ENCODE measurements at places on chromosomes 7 and 10. TPM values are rescaled to one million over a fixed set of nuclear protein-coding genes. Genes with fewer than 3 reads are reported as not detected.
A peak's percentile ranks its signal among the peaks of the same experiment; 100 is the strongest.

UBTD1 gene
- 1.3 TPM for total RNA-seq

GRCh38 chr10:11789306-11789705 is 33.9 kb upstream of the PROSER2 start:
- H3K27me3 ChIP-seq, result no peaks in the 10 kb centered on the region
- H3K4me3 ChIP-seq, result no peak overlapping the region
- H3K4me1 ChIP-seq, result no peaks in the 10 kb centered on the region
- H3K27ac ChIP-seq, result no peak overlapping the region
- no peak for DNase-seq

GRCh38 chr10:132859084-132859855 is 73.3 kb upstream of the NKX6-2 start:
- H3K27ac ChIP-seq, result no peak overlapping the region
- DNase-seq, result no peak
- no peak overlapping the region for H3K4me3 ChIP-seq
- no peaks in the 10 kb centered on the region for H3K4me1 ChIP-seq

PKD1L1 gene
- 0.05 TPM for total RNA-seq

GRCh38 chr7:97001221-97001620 is 4.1 kb upstream of the DLX6 start:
- peaks cover 11% of the 10 kb centered on the region for H3K27me3 ChIP-seq
- H3K27ac ChIP-seq, result no peak overlapping the region
- no peaks in the 10 kb centered on the region for H3K36me3 ChIP-seq
- DNase-seq, result no peak
- H3K4me1 ChIP-seq, result no peaks in the 10 kb centered on the region
- H3K4me3 ChIP-seq, result no peak overlapping the region

DNA sequence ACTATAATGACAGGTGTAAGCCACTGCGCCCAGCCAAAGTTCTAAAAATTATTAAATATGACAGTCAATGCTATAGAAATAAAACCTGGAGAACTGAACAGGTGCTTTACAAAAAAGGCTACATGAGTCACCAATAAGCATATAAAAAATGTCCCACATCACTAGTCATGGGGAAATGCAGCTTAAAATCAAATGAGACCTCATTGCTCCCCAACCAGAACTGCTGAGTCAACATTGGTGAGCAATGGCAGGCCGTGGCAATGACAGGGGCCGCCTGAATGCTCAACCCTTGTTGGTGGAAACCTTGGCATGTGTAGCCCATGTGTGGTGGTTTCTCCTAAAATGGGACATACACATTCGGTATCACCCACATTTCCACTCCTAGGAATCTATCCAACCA is 352.3 kb upstream of the KLF6 start:
- H3K4me1 ChIP-seq, result peaks cover 11% of the 10 kb centered on the region
- no peak overlapping the region for H3K27ac ChIP-seq
- no peaks in the 10 kb centered on the region for H3K36me3 ChIP-seq
- no peaks in the 10 kb centered on the region for H3K27me3 ChIP-seq
- DNase-seq, result no peak
- H3K4me3 ChIP-seq, result no peak overlapping the region

- no peaks in the 10 kb centered on the region for H3K4me1 ChIP-seq
- H3K36me3 ChIP-seq, result no peaks in the 10 kb centered on the region
- H3K27me3 ChIP-seq, result no peaks in the 10 kb centered on the region
- no peak for DNase-seq
Observed at GRCh38 chr7:54245020-54245419, 297.2 kb upstream of the VSTM2A start.

SEMA3C gene
- total RNA-seq, result 0.19 TPM

DNA sequence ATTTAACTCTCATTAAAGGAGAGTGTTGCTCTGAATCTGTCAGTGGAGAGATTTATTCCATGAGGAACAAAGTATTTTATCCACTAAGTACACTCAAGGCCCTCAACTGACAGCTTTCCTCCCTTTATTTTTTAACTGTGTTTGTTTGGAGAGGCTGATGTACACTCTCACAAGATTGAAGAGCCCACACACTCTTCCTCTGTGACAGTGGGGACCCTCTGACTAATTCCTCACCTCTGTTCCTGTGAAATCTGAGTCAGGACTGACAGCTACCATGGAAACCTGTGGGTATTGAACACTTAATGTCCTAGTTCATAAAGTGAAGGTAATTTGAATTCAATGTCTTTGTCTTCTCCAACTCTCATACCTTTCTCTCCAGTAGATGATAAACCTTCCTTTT is 189.8 kb upstream of the PITRM1 start:
- no peaks in the 10 kb centered on the region for H3K27me3 ChIP-seq
- no peaks in the 10 kb centered on the region for H3K36me3 ChIP-seq
- H3K4me1 ChIP-seq, result no peaks in the 10 kb centered on the region
- H3K27ac ChIP-seq, result no peak overlapping the region
- no peak overlapping the region for H3K4me3 ChIP-seq

DNA sequence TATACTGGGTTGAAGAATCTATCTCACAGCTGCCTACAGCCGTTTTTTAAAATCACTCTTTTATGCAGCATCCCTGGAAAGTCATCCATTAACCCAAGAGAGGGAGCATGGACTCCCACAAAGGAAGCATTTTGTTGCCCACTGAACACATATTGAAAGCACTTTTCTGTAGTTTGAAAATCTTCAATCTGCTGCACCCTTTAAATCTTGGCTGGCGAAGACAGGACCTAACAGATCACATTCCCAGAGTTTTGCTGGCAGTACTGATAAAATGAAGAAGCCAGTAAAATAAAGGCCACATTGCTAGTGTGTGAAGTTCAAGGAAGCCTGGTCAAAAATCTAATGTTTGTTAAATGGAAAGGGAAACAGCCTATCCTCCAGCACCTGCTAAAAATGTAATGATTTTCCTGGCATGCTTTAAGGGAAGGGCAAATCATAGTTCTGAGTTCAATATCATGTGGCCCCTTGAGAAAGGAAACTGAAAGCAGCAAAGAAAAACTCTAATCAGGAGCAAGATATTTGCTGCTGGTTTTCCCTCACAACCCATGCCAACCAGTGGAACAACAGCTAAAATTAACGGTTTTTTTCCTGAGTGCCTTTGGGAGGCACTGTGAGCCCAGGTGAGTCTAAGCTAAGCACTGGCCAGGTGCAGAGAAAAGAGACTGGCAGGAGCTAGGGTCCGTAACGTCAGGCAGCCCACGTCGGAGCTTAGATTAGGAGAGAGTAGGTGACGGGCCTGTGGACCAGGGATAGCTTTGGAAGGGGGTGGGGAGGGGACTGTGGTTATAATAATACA is 97.9 kb upstream of the PALS2 start:
- H3K36me3 ChIP-seq, result no peaks in the 10 kb centered on the region
- no peak for DNase-seq
- H3K27ac ChIP-seq, result no peak overlapping the region
- H3K4me3 ChIP-seq, result no peak overlapping the region

THSD7A gene
- 0.03 TPM for total RNA-seq

SMC3 gene
- total RNA-seq, result 53.7 TPM

IFIT1B gene
- not detected for total RNA-seq

GRCh38 chr7:147861058-147861716 is 729.4 kb upstream of the C7orf33 start:
- no peak for DNase-seq
- no peak overlapping the region for H3K27ac ChIP-seq

TBX20 gene
- total RNA-seq, result not detected

DNA sequence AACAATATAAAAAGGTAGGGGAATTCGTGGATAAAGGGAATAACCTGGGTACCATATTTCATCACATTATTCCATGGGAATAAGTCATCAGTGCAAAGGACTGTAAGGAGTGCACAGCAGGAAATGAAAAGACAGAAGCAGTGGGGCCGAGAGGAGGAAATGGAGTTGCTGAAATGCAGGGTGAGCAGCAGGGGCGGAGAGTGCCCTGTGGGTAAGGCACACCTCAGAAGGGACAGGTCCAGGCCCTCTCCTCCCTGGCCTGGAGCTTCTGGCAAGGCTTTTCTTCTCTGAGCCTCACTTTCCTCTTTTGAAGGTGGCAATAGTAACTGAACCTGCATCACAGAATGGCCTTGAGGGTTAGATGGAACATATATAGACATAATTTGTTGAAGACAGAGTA is 26.2 kb downstream of the IKZF1 start:
- H3K4me1 ChIP-seq, result peaks cover 64% of the 10 kb centered on the region
- H3K27me3 ChIP-seq, result no peaks in the 10 kb centered on the region
- DNase-seq, result no peak
- peak overlapping the region; percentile 72 for H3K27ac ChIP-seq
- peaks cover 9% of the 10 kb centered on the region for H3K36me3 ChIP-seq

DNA sequence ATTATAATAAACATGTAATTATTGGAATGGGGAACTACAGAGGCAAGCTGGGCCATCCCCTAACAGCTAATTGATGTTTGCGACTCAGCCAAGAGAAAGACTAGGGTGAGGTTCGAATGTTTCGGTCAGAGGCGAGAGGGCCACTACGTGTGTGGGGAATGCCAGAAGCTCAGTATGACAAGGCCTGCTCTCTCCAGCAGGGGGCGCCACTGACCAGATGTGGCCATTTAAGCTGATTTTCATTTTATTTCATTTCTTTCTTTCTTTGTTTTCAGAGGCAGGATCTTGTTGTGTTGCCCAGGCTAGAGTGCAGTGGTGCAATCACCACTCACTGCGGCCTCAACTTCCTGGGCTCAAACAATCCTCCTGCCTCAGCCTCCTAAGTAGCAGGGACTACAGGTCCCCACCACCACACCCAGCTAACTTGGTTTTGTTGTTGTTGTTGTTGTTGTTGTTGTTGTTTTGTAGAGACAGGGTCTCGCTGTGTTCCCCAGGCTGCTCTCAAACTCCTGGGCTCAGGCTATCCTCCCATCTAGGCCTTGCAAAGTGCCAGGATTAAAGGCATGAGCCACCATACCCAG is 38.1 kb downstream of the TMEM130 start:
- H3K36me3 ChIP-seq, result no peaks in the 10 kb centered on the region
- no peaks in the 10 kb centered on the region for H3K4me1 ChIP-seq
- no peak for DNase-seq
- H3K27me3 ChIP-seq, result no peaks in the 10 kb centered on the region
- no peak overlapping the region for H3K27ac ChIP-seq
- H3K4me3 ChIP-seq, result no peak overlapping the region

- no peak overlapping the region for H3K4me3 ChIP-seq
- H3K27ac ChIP-seq, result no peak overlapping the region
- DNase-seq, result no peak
- H3K27me3 ChIP-seq, result no peaks in the 10 kb centered on the region
Observed at GRCh38 chr10:69411476-69411875, 5.2 kb downstream of the TACR2 start.

GNB2 gene
- total RNA-seq, result 174 TPM

COMTD1 gene
- 46.3 TPM for total RNA-seq

HPS1 gene
- total RNA-seq, result 63.9 TPM

GRCh38 chr7:30683816-30684215 is 1.6 kb upstream of the CRHR2 start:
- DNase-seq, result no peak
- H3K4me3 ChIP-seq, result no peak overlapping the region
- H3K27me3 ChIP-seq, result peaks cover 10% of the 10 kb centered on the region

- no peak overlapping the region for H3K4me3 ChIP-seq
- no peaks in the 10 kb centered on the region for H3K27me3 ChIP-seq
Observed at GRCh38 chr7:111339006-111339405, 223.3 kb downstream of the IMMP2L start.

GRM3 gene
- 0.21 TPM for total RNA-seq

DNA sequence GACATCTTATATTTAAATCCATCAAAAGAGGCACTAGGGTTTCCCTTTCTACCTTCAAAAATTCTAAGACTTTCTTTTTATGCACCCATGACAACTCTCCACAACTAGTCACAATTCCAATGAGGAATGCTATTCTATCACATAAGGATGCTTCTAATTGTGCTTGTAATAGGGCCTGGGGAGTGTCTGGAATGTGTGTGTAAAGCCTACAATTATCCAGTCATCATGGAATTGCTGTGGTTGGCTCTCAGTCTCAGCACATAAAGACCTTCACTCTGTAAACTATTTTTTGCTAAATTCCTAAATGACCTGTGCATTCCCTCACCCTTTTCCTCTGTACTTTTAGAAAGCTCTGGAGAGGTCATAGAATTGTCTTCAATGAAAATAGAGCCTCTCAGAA is 86.7 kb downstream of the EPDR1 start:
- H3K27ac ChIP-seq, result no peak overlapping the region
- H3K4me3 ChIP-seq, result no peak overlapping the region
- no peaks in the 10 kb centered on the region for H3K27me3 ChIP-seq
- DNase-seq, result no peak

- no peak overlapping the region for H3K27ac ChIP-seq
- H3K27me3 ChIP-seq, result no peaks in the 10 kb centered on the region
- no peak for DNase-seq
- H3K36me3 ChIP-seq, result no peaks in the 10 kb centered on the region
- no peaks in the 10 kb centered on the region for H3K4me1 ChIP-seq
- no peak overlapping the region for H3K4me3 ChIP-seq
Observed at GRCh38 chr7:156473476-156474240, 166.9 kb upstream of the RNF32 start.

GRCh38 chr7:17907014-17907413 is 33.3 kb downstream of the SNX13 start:
- H3K27me3 ChIP-seq, result no peaks in the 10 kb centered on the region
- no peak overlapping the region for H3K27ac ChIP-seq
- H3K4me1 ChIP-seq, result no peaks in the 10 kb centered on the region
- DNase-seq, result no peak
- H3K36me3 ChIP-seq, result no peaks in the 10 kb centered on the region
- H3K4me3 ChIP-seq, result no peak overlapping the region

FAM25A gene
- not detected for total RNA-seq

TET1 gene
- total RNA-seq, result 1.4 TPM

CALN1 gene
- total RNA-seq, result 2.6 TPM

OR2A12 gene
- not detected for total RNA-seq

- H3K36me3 ChIP-seq, result no peaks in the 10 kb centered on the region
- no peak overlapping the region for H3K27ac ChIP-seq
- DNase-seq, result peak; percentile 4
- H3K4me1 ChIP-seq, result no peaks in the 10 kb centered on the region
Observed at GRCh38 chr10:43846187-43846680, 197.6 kb upstream of the ZNF32 start.

- DNase-seq, result no peak
- no peaks in the 10 kb centered on the region for H3K27me3 ChIP-seq
- H3K27ac ChIP-seq, result peak overlapping the region; percentile 74
- H3K36me3 ChIP-seq, result no peaks in the 10 kb centered on the region
- H3K4me3 ChIP-seq, result peak overlapping the region; percentile 88
Observed at GRCh38 chr10:74177140-74177677, 26.2 kb downstream of the ADK start.

DNA sequence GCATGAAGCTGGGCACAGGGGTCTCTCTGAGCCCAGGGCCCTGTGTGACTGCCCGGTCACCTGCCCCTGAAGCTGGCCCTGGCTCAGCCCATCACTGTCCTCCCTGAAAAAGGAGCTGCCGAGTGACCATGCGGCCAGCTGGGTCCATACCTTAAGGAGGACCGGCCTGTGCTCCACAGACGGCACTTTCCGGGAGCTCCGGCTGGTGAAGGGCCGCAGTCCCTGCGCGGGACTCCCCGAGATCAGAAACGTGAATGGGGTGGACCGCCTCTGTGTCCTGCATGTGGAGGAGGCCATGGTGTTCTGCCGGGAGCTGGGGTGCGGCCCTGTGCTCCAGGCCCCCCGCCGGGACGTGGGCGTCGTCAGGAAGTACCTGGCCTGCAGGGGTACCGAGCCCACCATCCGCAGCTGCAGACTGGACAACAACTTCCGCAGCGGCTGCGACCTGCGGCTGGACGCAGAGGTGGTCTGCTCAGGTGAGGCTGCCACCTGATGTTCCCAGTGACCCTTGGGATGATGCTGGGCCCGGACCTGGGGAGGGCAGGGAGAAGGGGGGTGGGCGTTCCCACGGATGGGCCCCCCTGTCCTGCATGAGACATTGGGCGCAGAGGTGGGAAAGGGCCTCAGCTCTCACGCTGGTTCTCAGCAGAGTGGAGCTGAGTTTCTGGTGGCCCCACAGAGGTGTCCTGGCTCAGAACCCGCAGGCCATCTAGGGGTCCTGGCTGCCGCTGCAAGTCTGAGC is 3.5 kb downstream of the SCART1 start:
- H3K27ac ChIP-seq, result no peak overlapping the region
- DNase-seq, result no peak
- H3K27me3 ChIP-seq, result no peaks in the 10 kb centered on the region
- no peak overlapping the region for H3K4me3 ChIP-seq

All from GM12878 (cell line).